Stomach (tissue), 19 donors: ENCODE measurements at places on chromosomes 7 and 10. TPM values are rescaled to one million over a fixed set of nuclear protein-coding genes. Genes with fewer than 3 reads are reported as not detected.

- H3K4me1 ChIP-seq, result peaks cover 6% of the 10 kb centered on the region
- DNase-seq, result peak; percentile 65
- H3K36me3 ChIP-seq, result no peaks in the 10 kb centered on the region
- peak within 1 kb of the TSS; percentile 65 for H3K4me3 ChIP-seq
- H3K27me3 ChIP-seq, result peaks cover 71% of the 10 kb centered on the region
- H3K27ac ChIP-seq, result peak within 1 kb of the TSS; percentile 84
These were observed at the start of gene IKZF1 for GRCh38 chr7:50304129-50304910. Gene IKZF1 (plus strand): TSS chr7:50304716. CDS start chr7:50319062, 14,346 bp downstream.

LIPF gene
- 18,610 TPM for total RNA-seq

ZNF804B gene
- not detected for total RNA-seq

PNLIP gene
- total RNA-seq, result not detected

- H3K4me1 ChIP-seq, result no peaks in the 10 kb centered on the region
- H3K27ac ChIP-seq, result no peak overlapping the region
- H3K27me3 ChIP-seq, result no peaks in the 10 kb centered on the region
These were observed 4.8 kb downstream of the OR2A14 start for GRCh38 chr7:144127714-144128334.
